T-cell (primary cell): ENCODE measurements at places on chromosomes 16 and 17.

DNA sequence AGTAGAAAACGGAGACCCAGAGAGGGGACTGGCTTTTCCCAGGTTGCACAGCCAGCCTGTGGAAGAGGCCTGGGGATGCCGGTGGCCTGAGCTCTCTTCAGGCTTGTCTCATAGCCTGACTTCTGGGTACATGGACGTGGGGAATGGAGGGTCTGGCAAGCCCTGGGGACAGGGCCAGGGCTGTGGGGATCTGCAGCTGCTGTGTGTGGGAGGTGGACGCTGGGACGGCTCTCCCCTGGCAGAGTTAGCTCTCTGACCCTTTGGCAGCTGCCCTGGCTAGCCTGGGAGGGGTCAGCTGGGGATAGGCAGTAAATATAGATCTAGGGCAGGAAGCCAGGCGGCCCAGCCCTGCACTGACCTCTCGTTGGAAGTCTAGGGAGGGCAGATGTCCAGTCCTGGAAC is 20.5 kb downstream of the SLC4A1 start:
- no peak overlapping the region for H3K27ac ChIP-seq
- peaks cover 43% of the 10 kb centered on the region for H3K4me1 ChIP-seq
- no peaks in the 10 kb centered on the region for H3K36me3 ChIP-seq
- no peak for DNase-seq

GRCh38 chr17:6352016-6352415 is 82.9 kb downstream of the AIPL1 start:
- DNase-seq, result no peak
- H3K4me1 ChIP-seq, result no peaks in the 10 kb centered on the region
- no peak overlapping the region for H3K27ac ChIP-seq

GRCh38 chr17:74226252-74226651 is 12.9 kb downstream of the TTYH2 start:
- H3K4me3 ChIP-seq, result no peak overlapping the region
- H3K27me3 ChIP-seq, result no peaks in the 10 kb centered on the region
- no peak for DNase-seq
- H3K36me3 ChIP-seq, result no peaks in the 10 kb centered on the region
- H3K27ac ChIP-seq, result no peak overlapping the region

GRCh38 chr17:35147375-35147905 is at the start of gene UNC45B:
TSS of gene UNC45B (plus strand) at chr17:35147817. CDS start at chr17:35148264, 447 bp downstream.
- H3K36me3 ChIP-seq, result no peaks in the 10 kb centered on the region
- H3K27me3 ChIP-seq, result peaks cover 4% of the 10 kb centered on the region
- no peak within 1 kb of the TSS for H3K4me3 ChIP-seq
- H3K27ac ChIP-seq, result no peak within 1 kb of the TSS
- peaks cover under 1% of the 10 kb centered on the region for H3K4me1 ChIP-seq

GRCh38 chr17:74641224-74641957 is 17.9 kb upstream of the CD300E start:
- no peaks in the 10 kb centered on the region for H3K36me3 ChIP-seq
- H3K4me3 ChIP-seq, result no peak overlapping the region
- no peaks in the 10 kb centered on the region for H3K4me1 ChIP-seq
- no peak for DNase-seq
- no peak overlapping the region for H3K27ac ChIP-seq
- peaks cover 41% of the 10 kb centered on the region for H3K27me3 ChIP-seq

DNA sequence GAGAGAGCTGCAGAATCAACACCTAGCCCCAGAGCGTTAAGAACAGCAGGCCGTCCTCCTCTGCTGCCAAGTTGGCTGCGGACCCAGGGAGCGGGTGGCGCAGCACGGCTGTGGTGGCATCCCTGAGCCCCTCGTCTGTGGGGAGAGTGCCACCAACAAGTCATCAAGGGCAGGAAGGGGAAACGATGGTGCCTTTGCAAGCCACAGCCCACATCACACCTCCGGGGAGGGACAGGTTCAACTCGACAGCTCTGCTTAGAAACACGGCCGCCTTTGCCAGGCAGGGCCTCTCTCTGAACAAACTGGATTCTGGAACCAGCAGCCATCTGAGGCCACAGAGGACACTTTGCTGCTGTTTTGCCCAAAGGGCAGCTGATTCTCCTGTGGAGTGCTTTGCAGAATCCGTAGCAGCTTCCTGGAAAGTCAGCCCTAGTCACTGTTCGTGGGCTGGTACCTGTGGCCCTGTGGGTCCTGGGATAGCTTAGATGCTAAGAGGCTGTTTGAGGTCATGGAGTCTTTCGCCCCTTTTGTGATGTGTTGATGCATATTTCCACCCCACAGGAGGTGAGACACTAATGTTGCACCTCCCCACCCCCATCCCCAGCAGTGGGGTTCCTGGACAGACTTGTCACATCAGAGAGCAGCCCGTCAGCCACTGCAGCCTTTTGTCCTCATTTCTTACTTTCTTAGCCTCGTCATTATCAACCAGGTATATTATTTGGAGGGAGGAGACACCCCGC is 270.6 kb downstream of the CPPED1 start:
- no peaks in the 10 kb centered on the region for H3K36me3 ChIP-seq
- H3K4me3 ChIP-seq, result no peak overlapping the region
- H3K27me3 ChIP-seq, result no peaks in the 10 kb centered on the region
- H3K4me1 ChIP-seq, result peaks cover 53% of the 10 kb centered on the region
- DNase-seq, result peak; percentile 25

GRCh38 chr17:37043201-37043600 is 94.4 kb downstream of the AATF start:
- H3K36me3 ChIP-seq, result peaks cover 21% of the 10 kb centered on the region
- H3K4me3 ChIP-seq, result no peak overlapping the region
- H3K27ac ChIP-seq, result no peak overlapping the region
- H3K27me3 ChIP-seq, result no peaks in the 10 kb centered on the region
- H3K4me1 ChIP-seq, result peaks cover 2% of the 10 kb centered on the region
- no peak for DNase-seq

- no peak for DNase-seq
- no peaks in the 10 kb centered on the region for H3K36me3 ChIP-seq
- H3K4me1 ChIP-seq, result no peaks in the 10 kb centered on the region
- H3K4me3 ChIP-seq, result no peak overlapping the region
- H3K27ac ChIP-seq, result no peak overlapping the region
Measured at GRCh38 chr16:86834451-86835035, 256.2 kb downstream of the FOXL1 start.

- H3K27ac ChIP-seq, result no peak overlapping the region
- DNase-seq, result no peak
- H3K36me3 ChIP-seq, result peaks cover 22% of the 10 kb centered on the region
Measured at GRCh38 chr17:39650121-39650579, 13.2 kb downstream of the STARD3 start.

- H3K36me3 ChIP-seq, result no peaks in the 10 kb centered on the region
- H3K27ac ChIP-seq, result no peak overlapping the region
- peaks cover under 1% of the 10 kb centered on the region for H3K4me1 ChIP-seq
Measured at GRCh38 chr17:58284613-58285421, 4.1 kb upstream of the MPO start.

GRCh38 chr17:28879886-28880571 is 17.5 kb downstream of the FLOT2 start:
- H3K4me1 ChIP-seq, result no peaks in the 10 kb centered on the region
- H3K4me3 ChIP-seq, result no peak overlapping the region
- H3K36me3 ChIP-seq, result peaks cover 12% of the 10 kb centered on the region
- DNase-seq, result no peak
- no peaks in the 10 kb centered on the region for H3K27me3 ChIP-seq
